Psoas muscle (tissue), 8 donors: ENCODE measurements at places on chromosomes 6 and 20. TPM values are rescaled to one million over a fixed set of nuclear protein-coding genes. Genes with fewer than 3 reads are reported as not detected.

GNRH2 gene
- not detected for polyA plus RNA-seq

SMOC2 gene
- 36.5 TPM for polyA plus RNA-seq

SALL4 gene
- polyA plus RNA-seq = not detected

NRSN1 gene
- not detected for polyA plus RNA-seq

NHLRC1 gene
- polyA plus RNA-seq = 1.4 TPM

DEFB123 gene
- not detected for polyA plus RNA-seq

SLC24A3 gene
- polyA plus RNA-seq = 4.2 TPM

TNFRSF6B gene
- polyA plus RNA-seq = 16.1 TPM

EEF1A2 gene
- 952 TPM for polyA plus RNA-seq

ABHD16B gene
- polyA plus RNA-seq = 3.2 TPM

GMPR gene
- polyA plus RNA-seq = 235 TPM

C20orf202 gene
- 0.09 TPM for polyA plus RNA-seq

PRDM1 gene
- 0.33 TPM for polyA plus RNA-seq

ELOVL2 gene
- polyA plus RNA-seq = 0.74 TPM

NKX2-4 gene
- polyA plus RNA-seq = not detected

TMEM14C gene
- 104 TPM for polyA plus RNA-seq

PHACTR3 gene
- not detected for polyA plus RNA-seq

MAP1LC3A gene
- 27.4 TPM for polyA plus RNA-seq

SLC22A16 gene
- polyA plus RNA-seq = 0.03 TPM

MEP1A gene
- not detected for polyA plus RNA-seq

DCDC2 gene
- polyA plus RNA-seq = 0.47 TPM

OLIG3 gene
- not detected for polyA plus RNA-seq

ANKRD66 gene
- not detected for polyA plus RNA-seq
